COR-L47 (cell line): ENCODE measurements at places on chromosomes 6 and 20.

- DNase-seq = no peak
These were observed 105.0 kb upstream of the MAP3K7 start for GRCh38 chr6:90691823-90692222.

DNA sequence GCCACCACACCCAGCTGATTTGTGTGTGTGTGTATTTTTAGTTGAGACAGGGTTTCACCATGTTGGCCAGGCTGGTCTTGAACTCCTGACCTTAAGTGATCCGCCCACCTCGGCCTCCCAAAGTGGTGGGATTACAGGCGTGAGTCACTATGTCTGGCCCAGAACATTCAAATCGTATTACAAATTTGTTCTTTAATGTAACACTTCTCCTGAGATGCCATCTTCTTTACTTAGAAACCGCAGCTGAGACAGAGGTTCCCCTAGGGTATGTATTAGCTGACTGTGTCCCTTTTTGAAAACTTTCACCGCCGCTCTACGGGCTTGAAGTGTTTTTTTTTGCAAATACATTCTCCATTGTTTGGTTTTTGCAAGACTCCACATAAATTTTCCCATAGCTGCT, 62.6 kb downstream of the TOX2 start:
- DNase-seq = no peak

DNA sequence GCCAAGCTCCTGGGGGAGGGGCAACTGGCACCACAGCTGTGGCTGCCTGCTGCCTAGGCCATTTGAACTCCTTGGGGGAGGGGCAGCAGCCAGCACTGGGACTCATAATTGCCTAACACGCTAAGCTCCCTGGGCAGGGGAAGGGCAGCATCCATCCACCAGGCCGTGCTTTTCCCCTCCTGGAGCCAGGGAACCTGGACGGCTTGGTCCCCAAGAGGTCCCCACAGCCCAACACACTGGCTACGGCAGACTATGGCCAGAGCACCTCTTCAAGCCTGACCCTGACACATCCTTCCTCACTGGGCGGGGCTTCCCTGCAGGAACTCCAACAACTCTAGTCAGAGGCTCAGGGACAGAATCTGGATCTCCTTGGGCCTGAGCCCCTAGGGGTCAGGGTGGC, 269.4 kb downstream of the RNF144B start:
- no peak for DNase-seq

- no peak for DNase-seq
These were observed 75.5 kb downstream of the LAMA4 start for GRCh38 chr6:112178846-112179245.

GRCh38 chr6:20434766-20435165, 33.1 kb downstream of the E2F3 start:
- DNase-seq = no peak

- peak; percentile 33 for DNase-seq
These were observed 17.5 kb upstream of the MRAP2 start for GRCh38 chr6:84016029-84016428.

- DNase-seq = no peak
These were observed 66.7 kb downstream of the RFPL4B start for GRCh38 chr6:112413780-112414179.

DNA sequence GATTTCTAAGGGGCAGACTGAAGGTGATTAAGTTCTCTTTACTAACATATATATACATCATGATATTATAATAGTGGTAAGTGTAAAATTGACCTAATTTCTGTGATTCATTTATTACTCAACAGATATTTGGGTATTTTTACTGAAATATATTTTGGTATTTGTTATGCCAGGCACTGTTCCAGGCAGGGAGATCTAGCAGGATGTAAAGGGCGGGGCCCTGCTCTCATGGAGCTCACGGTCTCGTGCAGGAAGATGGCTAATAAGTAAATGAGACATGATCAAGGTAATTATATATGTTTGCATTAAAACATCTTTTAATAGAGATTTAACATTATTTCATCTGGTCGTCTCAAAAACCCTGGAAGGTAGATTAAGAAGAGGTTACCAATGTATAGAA, 27.7 kb downstream of the FAM50B start:
- no peak for DNase-seq

GRCh38 chr6:138948546-138949179, 39.4 kb downstream of the REPS1 start:
- DNase-seq = no peak

- no peak for DNase-seq
These were observed 56.8 kb upstream of the TULP4 start for GRCh38 chr6:158255275-158255988.

- DNase-seq = no peak
These were observed 212.0 kb downstream of the IBTK start for GRCh38 chr6:82035526-82035925.

DNA sequence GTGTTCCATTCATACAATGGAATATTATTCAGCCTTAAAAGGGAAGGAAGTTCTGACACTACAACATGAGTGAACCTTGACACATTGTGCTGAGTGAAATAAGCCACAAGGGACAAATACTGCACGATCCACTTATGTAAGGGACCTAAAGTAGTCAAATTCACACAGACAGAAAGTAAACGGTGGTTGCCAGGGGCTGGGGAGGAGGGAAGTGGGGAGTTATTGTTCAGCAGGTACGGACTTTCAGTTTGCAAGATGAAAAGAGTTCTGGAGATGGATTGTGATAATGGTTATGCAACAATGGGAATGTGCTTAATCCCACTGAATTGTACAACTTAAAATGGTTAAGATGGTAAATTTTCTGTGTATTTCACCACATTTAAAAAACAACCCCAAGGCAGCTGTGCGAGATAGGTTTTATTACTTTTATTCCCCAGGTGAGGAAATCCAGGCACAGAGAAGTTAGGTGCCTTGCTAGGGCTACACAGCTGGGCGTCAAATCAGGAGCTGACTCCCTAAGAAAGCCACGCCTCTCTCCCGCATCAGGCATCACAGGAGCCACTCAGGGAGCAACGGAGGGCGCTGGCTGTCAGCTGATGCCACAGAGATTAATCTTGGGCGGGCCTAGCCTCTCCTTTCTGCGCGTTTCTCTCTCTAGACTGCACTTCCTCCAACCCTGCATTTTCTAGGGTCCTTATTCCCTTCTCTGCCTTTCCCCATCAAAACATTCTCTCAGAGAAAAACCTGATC, 9.3 kb upstream of the TRAF3IP2 start:
- DNase-seq = no peak

GRCh38 chr6:137357263-137357947, 136.8 kb downstream of the OLIG3 start:
- no peak for DNase-seq

DNA sequence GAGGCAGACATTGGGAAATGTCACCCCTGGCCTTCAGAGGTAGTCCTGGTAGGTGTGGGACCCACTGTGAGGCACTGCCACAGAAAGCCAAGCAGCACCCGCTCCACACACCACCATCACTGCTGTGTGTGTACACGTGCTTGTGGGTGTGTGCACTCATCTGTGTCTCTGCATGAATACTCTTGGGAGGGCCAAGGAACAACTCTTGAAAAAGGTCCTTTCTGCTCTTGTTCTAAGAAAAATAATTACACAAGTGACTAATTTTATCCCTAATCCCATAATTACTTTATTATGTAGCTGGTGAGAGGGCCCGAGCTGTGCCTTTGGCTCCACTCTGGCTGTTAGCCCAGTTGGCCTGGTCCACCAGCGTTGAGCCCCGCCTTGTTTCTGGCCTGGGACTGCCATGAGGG, 21.7 kb upstream of the EPB41L1 start:
- no peak for DNase-seq

DNA sequence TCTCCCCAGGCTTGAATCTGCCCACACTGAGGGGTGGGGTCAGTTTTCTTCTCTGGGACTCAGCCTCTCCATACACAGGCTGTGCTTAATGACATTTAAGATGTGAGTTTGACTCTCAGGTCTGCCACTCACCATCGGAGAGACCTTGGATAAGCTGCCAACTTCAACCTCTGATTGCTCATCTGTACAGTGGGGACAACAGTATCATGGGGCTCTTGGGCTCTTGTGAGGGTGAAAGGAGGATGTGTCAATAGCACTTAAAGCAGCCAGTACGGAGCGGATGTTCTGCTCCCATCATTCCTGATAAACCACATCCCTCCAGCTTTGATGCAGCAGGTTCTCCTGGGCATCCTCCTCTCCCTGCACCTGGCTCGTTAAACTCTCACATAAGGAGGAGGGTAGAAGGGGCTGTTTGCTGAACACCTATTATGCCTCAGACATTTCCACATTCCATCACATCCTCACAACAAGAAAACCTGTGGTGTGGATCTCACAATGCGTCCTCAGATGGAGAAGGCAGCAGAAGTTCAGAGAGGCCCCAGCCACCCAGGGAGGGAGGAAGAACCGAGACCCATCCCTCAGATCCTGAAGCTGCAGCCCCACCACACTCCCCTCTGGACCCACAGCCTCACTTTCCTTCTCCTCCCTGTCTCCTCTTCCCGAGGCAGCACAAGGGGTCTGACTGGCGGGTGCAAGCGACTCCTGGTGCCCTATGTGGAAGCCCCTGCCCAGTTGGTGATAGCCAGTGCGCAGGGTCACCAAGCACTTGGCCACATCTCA, 1.9 kb upstream of the PDYN start:
- DNase-seq = no peak

- no peak for DNase-seq
These were observed 538.5 kb downstream of the CD83 start for GRCh38 chr6:14656078-14656521.

GRCh38 chr6:24951811-24952299, 16.1 kb upstream of the RIPOR2 start:
- DNase-seq = no peak

DNA sequence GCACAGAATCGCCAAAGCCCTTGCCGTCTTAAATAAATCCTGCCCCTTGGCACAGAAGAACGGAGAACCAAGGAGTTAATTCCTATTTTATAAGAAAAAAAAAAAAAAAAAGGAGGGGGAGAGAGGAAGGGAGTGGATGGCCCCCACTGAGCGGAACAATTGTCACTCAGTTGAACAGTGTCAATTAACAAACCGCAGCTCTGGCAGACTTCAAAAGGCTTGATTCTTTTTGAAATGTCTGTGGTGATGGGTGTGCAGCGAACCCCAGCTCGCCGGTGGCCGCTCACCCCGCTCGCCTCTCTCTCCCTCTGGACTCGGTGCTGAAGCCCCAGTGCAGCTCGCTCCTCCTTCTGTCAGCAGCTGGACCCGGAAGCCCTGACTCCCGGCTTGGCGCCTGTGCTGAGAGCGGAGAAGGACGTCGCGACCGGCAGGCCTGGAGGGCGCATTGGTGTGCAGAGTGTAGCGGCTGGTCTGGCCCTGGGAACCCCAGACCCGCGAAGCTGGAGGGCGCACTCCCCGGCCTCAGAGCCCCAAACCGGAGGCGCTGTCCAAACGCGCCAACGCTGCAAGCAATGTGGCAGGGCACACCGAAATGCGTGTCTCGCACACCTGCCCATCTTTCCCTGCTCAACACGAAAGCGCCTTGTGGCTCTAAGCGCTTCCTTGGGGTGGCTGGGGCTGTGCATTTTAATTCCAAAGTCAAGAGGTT, 3.4 kb downstream of the LINC00237 start:
- DNase-seq = peak; percentile 39

- DNase-seq = no peak
These were observed 10.9 kb upstream of the AKAP12 start for GRCh38 chr6:151228788-151229400.

DNA sequence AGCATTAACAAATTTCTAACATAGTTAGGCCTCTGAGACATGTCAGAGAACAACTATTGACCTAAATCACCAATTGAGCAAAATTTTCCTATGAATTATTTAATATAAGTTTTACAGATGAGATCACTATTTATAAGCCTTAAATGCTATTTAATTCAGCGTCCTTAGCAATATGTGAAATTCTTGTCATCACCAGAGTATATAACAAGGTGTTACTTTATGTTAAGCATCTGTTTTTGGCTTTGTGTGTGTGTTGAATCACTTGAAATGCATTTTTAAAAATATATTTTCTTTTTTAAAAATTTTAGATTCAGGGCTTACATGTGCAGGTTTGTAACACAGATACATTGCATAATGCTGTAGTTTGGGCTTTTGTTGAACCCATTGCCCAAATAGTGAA, 794.1 kb downstream of the EYS start:
- DNase-seq = no peak

- DNase-seq = peak; percentile 28
These were observed 584 bp downstream of the PTK7 start for GRCh38 chr6:43076464-43077332.

- DNase-seq = no peak
These were observed 2.9 kb upstream of the BFSP1 start for GRCh38 chr20:17534077-17534476.

DNA sequence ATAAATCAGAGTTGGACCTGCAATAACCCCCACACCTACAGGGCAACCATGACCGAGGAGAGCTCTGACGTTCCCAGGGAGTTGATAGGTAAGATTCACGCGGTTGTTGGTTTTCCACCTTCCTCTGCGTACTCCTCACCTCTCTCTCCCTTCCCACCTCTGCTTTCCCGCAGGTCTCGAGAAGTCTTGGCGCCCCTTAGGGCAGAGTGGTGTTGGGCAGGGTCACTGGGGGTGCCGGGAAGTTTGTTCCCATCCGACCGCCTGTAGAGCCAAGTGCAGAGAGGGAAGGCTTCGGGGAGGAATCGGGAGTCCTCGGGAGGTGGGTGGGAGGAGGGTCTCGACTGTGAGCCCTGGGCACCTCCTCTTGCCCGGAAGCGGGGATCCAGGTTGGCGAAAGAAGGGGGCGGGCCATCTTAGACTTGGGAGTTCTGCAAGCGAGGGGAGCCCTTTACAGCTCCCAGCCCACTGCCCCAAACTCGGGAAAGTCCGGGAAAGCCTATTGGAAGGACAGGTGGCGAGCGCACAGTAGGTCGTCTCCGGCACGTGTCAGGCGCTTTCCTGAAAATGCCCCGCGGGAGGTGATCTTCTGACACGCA, 672 bp downstream of the CARMIL1 start:
- DNase-seq = peak; percentile 16

- DNase-seq = no peak
These were observed 45.0 kb downstream of the VSTM2L start for GRCh38 chr20:37947943-37948342.

DNA sequence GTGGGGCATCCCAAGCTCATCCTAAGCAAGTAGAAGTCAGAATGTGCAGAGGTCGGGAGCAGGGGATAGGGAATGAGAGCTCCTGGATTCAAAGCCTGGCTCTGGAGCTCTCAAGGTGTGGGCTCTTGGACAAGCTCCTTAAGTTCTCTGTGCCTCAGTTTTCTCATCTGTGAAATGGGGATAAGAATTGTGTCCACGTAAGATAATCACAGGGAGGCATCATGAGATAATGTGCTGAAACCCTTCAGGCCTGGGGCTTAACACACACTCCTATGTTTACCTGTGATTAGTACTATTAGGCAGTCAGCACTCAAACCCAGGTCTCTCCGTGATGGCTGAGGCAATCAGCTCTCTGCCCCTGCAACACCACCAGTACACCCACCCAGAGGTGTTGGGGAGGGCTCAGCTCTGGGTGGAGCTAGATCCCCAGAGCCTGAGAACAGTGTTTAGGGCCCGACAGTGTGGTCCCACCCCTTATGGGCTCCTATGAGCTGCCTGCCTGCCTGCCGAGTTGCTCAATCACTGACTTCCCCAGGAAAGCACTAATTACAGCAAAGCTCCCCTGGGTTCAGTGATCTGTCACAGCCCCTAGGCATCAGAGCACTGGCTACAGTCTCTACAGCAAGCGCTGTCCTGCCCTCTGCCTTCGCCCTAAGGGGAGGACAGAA, 6.3 kb upstream of the SIRPA start:
- no peak for DNase-seq
